Mucosa of gallbladder (tissue), 1 donor: ENCODE measurements at places on chromosomes 1 and 21.

- DNase-seq: no peak
Observed at GRCh38 chr21:25691976-25692375, 42.7 kb downstream of the ATP5PF start.

GRCh38 chr1:26915204-26915842 lies 1.5 kb upstream of the NR0B2 start:
- DNase-seq: peak; percentile 57

DNA sequence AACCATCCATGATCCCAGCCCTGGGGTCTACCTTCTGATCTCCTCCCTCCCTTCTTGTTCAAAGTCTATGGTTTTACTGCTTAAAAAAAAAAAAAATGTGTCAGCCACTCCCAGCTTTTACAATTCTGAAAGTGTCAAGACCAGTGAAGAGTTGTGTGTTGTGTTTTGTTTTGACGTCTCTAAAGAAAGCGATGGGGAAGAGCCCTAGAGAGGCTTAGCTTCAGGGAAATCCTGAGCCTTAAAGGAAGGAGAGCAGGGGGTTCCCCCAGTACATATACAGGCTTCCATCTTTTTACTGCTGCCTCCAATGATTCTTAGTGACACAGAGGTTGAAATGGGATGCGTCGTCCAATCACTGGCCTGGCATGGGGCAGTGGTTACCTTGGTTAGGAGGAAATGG lies 13.9 kb upstream of the FMOD start:
- DNase-seq: no peak

DNA sequence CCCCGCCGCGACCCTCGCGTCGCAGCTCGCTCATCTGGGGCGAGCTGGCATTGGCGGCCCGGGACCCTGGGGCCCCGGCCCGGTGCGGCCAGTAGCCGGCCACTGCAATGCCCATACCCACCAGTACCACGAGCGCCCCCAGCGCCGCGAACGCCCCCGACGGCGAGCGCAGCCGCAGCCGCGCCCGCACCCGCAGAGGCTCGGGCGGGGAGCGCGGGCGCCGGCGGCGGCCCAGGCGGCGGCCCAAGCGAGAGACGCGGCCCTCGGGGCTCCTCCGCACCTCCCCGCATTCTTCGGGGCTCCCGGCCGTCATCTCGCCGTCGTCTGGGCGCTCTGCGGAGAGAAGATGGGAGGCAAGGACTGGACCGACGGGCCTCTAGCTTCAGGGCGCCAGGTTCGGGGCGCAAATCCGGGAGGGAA lies 2.2 kb downstream of the TMEM200B start:
- DNase-seq: no peak

GRCh38 chr1:24806588-24806987 lies 61.3 kb downstream of the CLIC4 start:
- no peak for DNase-seq

DNA sequence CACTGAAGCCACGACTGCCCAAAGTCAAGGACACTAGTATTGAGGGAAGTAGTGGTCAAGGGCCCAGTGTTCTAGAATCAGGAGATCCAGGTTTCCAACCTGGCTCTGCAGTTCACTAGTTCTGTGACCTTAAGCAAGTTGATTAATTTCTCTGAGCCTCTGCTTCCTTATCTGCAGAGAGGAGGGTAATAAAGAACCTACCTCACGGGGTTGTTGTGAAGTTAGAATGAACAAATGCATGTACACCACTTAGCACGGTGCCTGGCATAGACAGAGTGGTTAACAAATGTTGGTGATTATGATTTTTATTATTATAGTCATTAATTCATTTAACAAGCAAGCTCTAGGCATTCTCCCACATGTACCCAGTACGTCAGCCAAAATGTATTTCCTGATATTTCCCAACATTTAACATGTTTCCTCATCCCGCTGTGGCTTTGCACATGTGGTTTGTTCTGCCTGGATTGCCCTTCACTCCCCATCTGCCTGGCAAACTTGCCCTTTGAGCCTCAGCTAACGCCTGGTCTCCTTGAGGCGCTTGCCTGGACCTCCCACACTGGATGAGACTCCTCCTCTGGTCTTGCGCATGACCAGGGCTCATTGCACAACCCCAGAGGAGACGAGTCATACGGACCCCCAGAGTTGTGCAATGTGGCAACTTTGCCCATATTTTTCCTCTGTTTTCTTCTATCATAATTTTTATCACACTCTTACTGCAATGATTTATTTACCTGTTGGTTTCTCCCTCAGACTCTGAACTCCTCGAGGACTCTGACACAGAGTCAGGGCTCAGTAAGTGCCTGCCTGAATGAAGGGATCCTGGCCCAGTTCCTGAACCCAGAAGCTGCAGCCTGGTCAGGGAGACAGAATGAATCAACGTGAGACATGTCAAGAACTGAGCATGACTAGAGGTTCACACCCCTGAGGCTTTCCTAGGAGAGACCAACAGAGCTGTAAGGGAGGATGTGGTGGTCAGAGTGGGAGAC lies 20.7 kb upstream of the MFSD2A start:
- DNase-seq: peak; percentile 86

DNA sequence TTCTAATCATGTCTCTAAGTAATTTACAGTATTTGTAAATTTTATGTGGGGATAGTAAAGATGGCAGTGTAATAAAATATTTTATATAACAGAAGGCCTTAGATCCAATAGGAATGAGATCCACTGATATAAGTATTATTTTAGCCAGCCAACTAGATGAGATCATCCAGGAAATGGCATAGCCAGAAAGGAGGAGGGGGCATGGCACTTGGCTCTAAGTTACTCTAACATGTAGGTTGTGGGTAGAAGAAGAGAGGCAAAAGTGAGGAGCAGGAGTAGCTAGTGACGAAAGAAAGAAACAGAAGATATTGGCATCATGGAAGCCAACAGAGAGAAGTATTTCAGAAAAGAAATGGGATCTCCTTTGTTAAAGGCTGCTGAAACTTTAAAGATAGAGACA lies 426.1 kb downstream of the PTPRC start:
- DNase-seq: no peak

DNA sequence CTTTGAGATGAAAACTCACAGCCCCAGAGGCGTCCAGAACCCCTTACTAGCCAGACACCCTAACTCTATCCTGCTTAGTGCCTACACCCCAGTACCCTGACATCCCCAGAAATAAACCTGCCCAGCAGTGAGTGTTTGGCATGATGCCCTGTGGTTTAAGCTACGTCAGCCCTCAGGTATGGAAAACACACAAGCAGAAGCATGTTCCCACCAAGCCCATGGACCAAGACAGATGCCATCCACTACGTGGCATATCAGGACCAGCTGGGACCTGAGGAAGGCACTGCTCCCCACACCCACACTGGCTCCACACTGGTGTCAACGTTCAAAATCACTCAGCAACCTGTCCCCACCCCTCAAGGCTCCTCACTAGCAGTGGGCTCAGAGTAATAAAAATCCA lies 116.4 kb downstream of the SYT2 start:
- no peak for DNase-seq

DNA sequence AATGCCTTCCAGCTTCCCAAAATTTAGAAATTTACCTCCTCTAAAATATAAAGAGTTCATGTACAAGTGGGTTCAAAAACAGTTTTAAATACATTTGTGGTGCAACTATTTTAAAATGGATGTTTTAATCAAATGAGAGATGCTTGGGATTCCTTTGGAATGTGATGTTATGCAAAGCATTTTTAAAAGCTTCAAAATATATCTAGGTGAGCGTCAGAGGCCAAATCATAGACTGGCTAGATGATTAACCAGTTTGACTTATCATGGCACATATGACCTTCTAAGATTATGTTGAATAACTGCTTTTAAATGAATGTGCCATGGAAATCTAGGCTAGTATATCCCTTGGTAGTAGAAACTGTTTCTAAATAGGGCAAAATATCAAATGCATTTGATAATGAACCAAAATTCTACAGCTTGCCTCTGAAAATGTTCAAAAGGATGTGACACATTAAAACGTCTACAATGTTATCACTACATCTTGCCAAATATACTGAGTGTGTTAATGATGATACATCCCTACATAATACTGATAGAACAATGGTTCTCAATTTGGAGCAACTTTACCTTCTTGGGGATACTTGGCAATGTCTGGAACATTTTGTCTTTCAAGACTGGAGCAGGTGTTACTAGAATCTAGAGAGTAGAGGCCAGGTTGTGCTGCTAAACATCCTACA lies 650.9 kb upstream of the ADGRL2 start:
- no peak for DNase-seq

DNA sequence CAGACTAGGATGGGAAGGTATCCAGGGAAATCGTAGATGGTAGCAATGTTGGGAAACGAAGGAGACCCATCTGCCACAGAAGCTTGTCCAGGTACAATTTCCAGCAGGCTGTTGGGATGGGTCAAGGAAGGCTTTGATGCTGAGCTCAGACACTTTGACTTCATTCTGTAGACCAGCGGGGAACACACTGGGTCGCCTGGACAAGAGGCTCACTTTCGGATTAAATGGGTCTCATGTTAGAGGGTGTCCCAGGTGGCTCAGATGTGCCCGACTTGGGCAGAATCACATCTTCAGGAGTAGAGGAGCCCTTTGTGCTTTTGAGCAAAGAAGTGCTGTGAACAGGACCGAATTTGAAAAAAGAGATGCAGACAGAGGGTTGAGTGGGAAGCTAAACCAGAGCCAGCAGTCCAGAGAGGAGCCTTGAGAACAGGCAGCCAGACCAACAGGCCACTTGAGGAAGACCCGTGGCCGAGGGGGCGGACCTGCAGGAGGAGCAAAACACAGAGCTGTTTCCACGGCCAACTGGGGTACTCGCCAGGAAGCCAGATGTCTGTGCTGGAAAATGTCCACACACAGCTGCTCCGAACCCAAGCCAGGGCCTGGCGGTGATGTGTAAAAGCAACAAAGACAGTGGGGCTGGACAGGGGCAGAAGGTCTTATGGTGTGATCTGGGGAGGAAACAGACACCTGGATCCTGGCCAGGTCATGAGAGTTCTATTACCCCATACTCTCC lies 146.9 kb downstream of the AJAP1 start:
- DNase-seq: peak; percentile 80

DNA sequence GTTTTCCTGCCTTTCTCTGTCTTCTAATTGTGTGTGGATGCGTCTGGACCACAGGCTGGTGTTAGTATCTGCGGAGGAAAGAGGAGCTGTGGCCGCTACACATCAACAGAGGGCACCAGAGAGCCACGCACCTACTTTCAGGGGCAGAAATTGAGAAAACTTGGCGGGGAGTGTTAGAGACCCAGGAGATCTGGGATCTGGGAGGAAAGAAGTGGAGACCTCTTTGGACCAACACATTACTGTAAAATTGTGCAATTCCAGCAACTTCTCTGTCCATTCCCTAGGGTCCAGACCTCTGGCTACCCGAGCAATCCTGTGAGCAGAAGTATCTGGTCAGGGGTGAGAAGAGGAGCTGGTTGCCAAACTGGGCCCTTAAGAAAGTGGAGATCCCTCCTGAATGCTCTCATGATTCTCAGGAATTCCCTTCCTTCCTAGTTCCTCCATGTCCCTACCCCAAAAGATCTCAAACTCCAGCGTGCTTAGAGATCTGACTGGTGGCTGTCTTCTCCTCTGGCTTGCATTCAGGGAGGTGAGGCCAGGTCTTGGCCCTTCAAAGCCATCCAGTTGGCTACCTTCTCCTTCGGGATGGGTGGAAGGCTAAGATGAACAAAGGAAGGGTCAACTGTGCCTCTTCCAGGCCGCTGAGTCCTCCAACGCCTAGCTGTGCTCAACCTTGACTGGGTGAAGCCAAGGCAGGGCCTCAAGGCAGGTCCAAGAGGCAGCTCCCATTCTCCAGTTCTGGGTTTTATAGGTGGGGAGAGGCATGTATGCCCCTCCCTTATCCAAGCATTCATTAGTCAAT lies 1.2 kb upstream of the KIRREL1 start:
- peak; percentile 67 for DNase-seq

DNA sequence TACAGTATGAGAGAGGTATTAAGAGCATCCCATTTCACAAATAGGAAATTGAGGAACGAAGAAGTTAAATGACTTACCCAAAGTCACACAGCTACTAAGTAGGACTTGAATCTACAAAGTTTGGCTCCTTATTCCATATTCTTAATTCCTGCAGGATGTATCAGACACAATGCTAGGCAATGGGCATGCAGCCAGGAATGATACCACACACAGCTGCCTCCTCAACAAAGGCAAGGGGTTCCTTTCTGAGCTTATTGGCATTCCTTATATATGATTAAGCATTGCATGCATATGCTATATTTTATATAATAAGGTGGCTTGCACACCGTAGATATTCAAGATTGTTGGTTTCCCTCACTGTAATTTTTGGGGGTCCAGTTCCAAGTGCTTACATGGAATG lies 34.2 kb upstream of the JUN start:
- no peak for DNase-seq

- DNase-seq: peak; percentile 70
Observed at GRCh38 chr1:61337981-61338848, 255.9 kb downstream of the NFIA start.

GRCh38 chr1:51234721-51235425 lies 1.2 kb upstream of the RNF11 start:
- peak; percentile 53 for DNase-seq

DNA sequence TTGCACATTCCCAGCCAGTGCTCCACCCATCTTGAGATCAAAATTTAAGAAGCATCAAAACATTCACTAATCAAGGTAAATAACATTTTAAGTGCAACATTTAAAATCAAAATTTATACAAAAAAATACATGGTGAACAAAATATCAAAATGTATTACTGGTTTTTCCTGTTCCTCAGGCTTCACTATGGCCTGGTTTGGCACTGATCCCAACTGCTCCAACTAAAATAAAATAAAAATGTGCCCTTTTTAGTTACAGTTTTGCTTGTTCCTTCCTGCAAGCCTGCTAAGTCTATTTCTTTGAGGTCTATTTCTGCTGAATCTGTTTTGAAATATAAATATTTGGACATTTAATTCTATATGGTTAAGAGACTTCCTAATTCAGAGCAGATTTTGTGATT lies 54.9 kb downstream of the ADAMTS1 start:
- DNase-seq: no peak

- no peak for DNase-seq
Observed at GRCh38 chr1:44588551-44589210, 85.6 kb downstream of the TMEM53 start.

GRCh38 chr21:29667651-29668050 lies 272.1 kb downstream of the GRIK1 start:
- no peak for DNase-seq

DNA sequence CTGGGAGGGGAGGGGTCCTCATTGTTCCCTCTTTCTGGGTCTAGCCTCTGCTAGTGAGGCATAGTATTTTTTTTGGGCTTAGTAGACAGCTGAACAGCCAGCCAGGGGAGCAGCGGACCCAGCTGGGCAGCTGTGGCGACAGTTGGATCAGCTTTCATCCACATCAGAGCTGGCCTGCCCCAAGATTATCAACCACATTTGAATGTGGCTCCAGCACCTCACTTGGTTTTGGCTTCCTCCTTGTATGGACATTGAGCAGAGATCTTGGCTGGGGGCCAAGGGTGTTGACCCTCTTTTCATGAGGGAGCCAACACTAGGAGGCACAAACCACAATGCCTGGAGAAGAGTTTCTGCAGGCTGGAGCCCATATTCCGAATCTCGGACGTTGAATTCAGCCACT lies 25.0 kb downstream of the WNT4 start:
- peak; percentile 69 for DNase-seq

GRCh38 chr1:211524521-211524920 lies 32.6 kb upstream of the RD3 start:
- no peak for DNase-seq

- no peak for DNase-seq
Observed at GRCh38 chr1:212421165-212421564, 6.5 kb upstream of the PACC1 start.
